Fibroblast of skin of right quadriceps (primary cell): ENCODE measurements at places on chromosomes 7 and 10.

- no peak for DNase-seq
Measured at GRCh38 chr7:54859545-54859944, 100.5 kb upstream of the SEC61G start.

- DNase-seq, result no peak
Measured at GRCh38 chr10:87847550-87847949, 15.8 kb downstream of the KLLN start.

DNA sequence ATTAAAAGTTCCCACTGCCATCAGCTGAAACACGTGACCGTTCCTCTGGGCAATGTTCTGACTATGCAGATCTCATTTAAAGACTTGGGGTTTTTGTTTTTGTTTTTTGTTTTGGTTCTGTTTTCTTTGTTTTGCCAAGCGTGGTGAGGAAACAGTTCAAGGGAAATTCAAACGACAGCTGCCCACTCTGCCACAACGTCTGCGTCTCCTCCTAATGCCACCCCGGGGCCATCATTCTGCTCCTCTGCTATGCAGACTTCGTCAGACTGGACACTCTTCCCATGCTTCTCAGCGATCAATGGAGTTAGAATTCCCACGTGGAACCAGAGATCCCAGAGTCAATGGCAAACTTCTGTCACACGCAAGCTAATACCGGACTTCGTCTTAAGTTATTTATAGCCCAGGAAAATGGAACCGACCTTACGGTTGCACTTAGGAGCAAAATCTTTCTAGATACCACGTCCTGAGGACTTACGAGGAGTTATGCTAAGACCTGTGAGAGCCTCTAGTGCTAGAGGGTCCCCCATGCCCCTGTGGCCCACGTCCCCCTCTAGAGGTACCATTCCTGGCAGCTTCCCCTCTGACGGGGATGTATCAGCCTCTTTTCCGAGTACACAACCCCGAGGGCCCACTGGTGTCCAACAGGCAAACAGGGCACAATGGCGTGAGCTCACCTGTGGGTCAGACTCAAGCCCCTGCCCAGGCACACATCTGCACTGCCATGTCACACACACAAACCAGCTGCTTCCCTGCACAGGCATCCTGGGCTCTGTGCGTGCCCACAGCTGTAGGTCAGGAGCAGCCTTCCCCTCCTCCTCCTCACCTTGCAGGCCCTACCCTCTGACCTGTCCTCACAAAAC, 24.4 kb downstream of the EBF3 start:
- no peak for DNase-seq

DNA sequence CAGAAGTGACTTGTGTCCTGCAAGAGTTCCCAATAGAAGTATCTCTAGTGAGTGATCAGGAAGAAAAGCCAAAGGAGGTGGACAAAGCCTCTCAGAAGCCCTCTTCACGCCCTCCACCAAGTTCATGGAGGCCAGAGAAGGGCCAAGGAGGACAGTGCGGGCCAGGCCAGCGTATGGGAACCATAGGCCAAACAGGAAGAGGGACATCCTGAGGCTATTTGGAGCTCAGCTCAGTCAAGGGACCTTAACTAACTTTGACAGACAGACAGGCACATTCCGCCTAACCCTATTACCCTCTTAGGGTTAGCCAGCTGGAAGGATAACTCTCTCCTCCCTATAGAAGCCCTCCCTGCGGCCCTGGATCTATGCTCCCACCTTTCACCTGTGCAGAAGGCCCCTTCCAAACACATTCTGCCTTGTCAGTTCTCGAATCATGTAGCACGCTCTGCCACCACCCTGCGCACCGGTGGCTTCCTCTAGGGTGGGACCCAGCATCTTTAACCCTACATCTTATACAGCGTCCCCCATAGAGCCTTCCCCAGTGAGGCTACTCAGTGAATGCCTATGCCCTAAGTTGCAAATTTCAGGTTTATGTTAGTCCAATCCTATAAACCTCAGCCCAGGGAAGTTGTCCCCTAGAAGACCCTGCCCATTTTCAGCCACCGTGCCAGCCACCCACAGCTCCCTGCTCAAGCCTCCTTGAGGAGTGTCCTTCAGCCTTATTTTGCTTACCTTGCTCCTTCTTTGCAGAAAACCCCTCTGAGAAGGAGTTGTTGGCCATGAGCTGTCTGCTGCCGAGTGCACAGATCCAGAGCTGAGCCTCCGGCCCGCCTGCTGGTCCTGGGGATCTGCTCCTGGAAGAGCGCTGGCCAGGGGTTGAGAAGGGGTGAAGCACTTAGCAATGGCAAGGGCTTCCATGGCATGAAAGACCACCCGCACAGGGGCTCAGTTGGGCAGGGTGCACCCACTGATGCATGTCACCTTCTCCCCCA, 36.9 kb downstream of the FRMPD2 start:
- no peak for DNase-seq

DNA sequence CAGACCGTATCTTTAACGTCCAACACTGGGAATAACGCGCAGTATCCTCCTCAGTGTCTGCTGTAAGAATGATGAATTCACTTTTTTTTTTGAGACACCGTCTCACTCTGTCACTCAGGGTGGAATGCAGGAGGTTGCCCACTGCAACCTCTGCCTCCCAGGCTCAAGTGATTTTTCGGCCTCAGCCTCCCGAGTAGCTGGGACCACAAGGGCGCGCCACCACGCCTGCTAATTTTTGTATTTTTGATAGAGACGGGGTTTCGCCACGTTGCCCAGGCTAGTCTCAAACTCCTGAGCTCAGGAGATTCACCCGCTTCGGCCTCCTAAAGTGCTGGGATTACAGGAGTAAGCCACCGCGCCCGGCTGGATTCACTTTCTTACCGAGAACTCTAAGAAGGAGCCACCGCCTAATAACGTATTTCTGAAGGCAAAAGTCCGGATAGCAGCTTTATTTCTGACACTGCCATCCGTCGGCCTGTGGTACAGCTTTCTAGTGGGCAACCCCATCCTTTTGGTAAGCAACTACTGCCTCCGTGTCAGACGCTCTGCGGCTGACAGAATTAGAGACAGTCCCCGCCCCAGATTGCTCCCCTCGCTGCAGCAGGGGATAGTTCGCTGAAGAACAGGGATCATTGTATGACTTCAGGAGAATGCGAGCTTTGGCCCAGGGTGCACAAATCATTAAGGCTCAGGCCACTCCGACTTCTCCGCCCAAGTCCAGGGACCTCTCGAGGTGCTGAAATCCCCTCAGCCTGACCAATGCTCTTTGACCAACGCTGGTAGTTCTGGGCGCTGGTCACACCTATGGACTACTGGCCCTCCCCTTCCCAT, 662 bp downstream of the POLR3A start:
- DNase-seq, result no peak

DNA sequence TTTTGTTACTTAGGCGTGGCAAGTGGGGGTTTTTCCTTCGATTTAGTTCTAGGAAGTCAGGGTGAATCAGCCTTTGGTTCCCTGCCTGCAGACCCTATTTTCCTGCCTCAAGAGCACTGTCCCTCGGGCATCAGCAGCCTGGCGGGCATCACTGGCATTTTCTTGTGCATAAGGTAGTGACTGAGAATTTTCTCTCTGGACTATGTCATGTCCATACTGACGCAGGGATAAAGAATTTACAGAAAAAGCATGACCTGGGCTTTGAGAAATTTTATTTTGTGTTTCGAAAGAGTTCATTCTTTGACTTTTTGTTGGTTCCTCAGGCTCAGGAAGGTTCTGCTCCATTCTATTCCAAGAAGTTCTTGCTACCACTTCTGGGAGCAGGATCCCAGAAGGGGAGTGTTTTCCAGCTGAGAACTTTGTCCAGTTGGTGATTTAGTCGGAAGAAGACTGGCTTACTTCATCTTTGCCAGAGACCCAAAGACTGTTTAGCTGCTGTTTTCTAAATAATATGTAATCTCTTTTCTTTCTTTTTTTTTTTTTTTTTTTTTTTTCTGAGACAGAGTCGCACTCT, 213.9 kb upstream of the SH2B2 start:
- no peak for DNase-seq
